ENCODE measurements at places on chromosomes 2 and 18. TPM values are rescaled to one million over a fixed set of nuclear protein-coding genes. Genes with fewer than 3 reads are reported as not detected.

GRCh38 chr2:235854276-235854675, 313.9 kb downstream of the GBX2 start:
- DNase-seq: peak; percentile 85

Gene RAPH1
- 51.0 TPM for total RNA-seq

Gene XPO1
- total RNA-seq: 490 TPM

Gene DHRS9
- total RNA-seq: 0.64 TPM

- DNase-seq: peak; percentile 38
Measured at GRCh38 chr2:43057742-43058725, 168.4 kb downstream of the ZFP36L2 start.

DNA sequence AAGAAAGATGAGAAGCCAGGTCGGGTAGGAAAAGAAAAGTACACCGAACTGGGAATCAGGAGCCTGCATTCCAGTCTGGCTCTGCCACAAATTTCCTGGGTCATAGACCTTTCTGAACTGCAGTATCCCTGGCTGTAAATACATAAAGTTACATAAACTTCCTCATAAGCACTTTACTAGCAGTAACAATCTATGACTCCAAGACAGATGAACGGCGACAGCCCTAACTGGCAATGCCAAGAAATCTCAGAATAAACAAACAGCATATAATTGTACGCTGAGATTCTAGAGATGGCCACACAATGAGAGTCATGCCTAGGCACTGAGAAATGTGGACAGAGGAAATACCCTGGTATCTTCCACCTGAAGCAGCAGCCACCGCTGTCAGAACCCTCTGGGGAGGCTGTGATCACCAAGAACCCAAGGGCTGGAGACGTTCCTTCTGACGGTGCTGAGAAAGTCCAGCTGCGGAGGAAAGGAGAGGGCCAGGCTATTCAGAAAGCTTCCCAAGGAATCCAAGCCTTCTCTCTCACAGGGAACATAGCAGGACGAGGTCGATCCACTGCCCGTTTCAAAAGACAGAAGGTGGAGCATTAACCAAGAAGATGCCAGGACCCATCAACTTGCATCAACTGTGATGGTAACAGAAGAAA, 89.3 kb upstream of the SLC66A3 start:
- no peak for DNase-seq

DNA sequence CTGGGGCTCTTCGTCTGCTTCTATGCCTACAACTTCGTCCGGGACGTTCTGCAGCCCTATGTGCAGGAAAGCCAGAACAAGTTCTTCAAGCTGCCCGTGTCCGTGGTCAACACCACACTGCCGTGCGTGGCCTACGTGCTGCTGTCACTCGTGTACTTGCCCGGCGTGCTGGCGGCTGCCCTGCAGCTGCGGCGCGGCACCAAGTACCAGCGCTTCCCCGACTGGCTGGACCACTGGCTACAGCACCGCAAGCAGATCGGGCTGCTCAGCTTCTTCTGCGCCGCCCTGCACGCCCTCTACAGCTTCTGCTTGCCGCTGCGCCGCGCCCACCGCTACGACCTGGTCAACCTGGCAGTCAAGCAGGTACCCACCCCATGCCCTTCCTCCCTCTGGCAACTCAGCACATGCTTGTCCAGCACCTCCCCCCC, 24.2 kb downstream of the STEAP3 start:
- no peak for DNase-seq

- DNase-seq: no peak
Measured at GRCh38 chr2:9761577-9761976, 81.7 kb upstream of the TAF1B start.

GRCh38 chr2:197414515-197414914, 20.3 kb downstream of the SF3B1 start:
- DNase-seq: no peak

GRCh38 chr2:88036182-88036581, 19.4 kb downstream of the KRCC1 start:
- no peak for DNase-seq

Gene C2orf66
- 1.8 TPM for total RNA-seq

All from cerebellum (tissue), 4 donors.